ENCODE measurements at places on chromosomes 3 and 15. TPM values are rescaled to one million over a fixed set of nuclear protein-coding genes. Genes with fewer than 3 reads are reported as not detected.

- DNase-seq = no peak
These were observed 8.6 kb downstream of the TLE3 start for GRCh38 chr15:70088887-70089691.

Gene PAK6
- total RNA-seq = not detected

Gene MME
- 102 TPM for total RNA-seq

Gene SHC4
- total RNA-seq = 1.5 TPM

Gene UBA7
- total RNA-seq = 81.3 TPM
